ENCODE measurements at places on chromosomes 3 and 15. TPM values are rescaled to one million over a fixed set of nuclear protein-coding genes. Genes with fewer than 3 reads are reported as not detected.

Gene PAK6
- total RNA-seq = 1.6 TPM

Gene GCSAM
- total RNA-seq = not detected

Gene LRRIQ4
- total RNA-seq = 0.10 TPM

Gene SI
- not detected for total RNA-seq

Gene CHRNA5
- 21.0 TPM for total RNA-seq

Gene ITIH1
- total RNA-seq = not detected

Gene MAP6D1
- total RNA-seq = 0.72 TPM

Gene ACP3
- 0.78 TPM for total RNA-seq

Gene FAM174B
- total RNA-seq = 1.0 TPM

Gene CMTM7
- total RNA-seq = 12.3 TPM

Gene EPHB1
- total RNA-seq = 0.05 TPM

Gene CISH
- total RNA-seq = 0.20 TPM

Gene AP4E1
- 12.5 TPM for total RNA-seq

Gene IQCF5
- total RNA-seq = not detected

Gene GLDN
- total RNA-seq = 4.6 TPM
